SK-N-SH treated with all-trans-retinoic acid at 6 μM for 48 hours (cell line): ENCODE measurements at places on chromosomes 5 and 9.

DNA sequence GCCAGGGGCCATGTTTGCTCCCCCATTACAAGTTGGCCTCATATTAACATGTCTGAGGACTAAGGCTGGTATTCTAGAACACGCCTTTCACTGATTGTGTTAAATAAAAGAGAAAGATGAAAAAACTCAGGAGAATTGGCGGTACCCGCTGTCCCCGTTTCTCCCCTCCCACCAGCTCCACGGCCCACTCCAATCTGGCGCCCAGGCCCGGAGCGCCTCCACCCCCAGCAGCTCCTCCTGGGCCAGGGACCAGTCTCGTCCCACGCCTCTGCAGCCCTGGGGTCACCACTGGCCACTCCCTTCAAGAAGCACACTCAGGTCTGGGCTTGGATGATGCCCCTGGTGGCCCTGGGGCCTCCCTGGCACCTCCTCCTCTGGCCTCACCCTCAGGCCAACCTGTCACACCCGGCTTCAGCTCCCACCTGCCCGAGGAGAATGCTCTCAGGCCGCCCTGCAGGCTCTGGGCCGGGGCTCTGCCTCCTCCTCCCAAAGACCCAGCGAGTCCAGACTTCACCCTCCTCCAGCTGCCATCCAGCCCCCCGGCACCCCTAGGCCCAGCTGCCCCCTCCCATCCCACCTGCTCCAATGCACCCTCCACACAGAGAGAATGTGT lies 133.0 kb upstream of the PPP1R26 start:
- ATAC-seq: no peak

- no peak for ATAC-seq
Observed at GRCh38 chr9:120974921-120975320, 48.3 kb upstream of the TRAF1 start.

- ATAC-seq: no peak
Observed at GRCh38 chr5:89204756-89205155, 321.8 kb upstream of the MEF2C start.

- ATAC-seq: no peak
Observed at GRCh38 chr9:120630333-120630732, 50.4 kb upstream of the CDK5RAP2 start.

DNA sequence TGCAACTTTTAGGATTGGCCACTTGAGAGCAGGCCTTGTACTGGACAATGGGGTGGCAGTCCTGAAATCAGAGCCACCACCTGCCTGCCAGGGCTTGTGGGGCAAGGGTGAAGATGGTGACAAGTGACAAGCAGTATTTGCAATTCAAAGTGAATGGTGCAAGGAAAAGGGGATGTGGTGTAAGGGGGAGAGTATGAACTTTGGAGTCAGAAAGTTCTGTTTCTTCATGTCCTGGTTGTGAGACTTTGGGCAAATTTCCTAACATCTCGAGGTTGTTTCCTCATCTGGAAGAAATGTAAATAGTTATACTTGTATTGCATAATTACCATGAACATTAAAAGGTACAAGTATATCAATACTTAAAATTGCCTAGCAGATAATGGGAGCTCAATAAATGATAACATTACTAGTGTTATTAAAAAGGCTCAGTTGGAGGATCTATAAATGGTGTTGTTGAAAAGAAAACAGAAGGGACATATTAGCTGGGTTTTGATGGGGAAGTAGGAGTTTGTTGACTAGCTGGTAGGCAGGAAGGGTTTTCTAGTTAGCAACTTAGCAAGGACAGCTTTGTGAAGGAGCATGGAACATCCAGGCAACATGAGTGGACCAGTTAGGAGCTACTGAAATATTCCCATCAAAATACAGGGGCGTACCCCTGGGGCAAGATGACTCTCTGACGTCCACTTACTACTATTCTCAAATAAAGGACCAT lies 21.3 kb upstream of the MEGF9 start:
- no peak for ATAC-seq
